ENCODE measurements at places on chromosomes 16 and 17. TPM values are rescaled to one million over a fixed set of nuclear protein-coding genes. Genes with fewer than 3 reads are reported as not detected.

Gene NPIPA2
- not detected for polyA plus RNA-seq

Gene ACSM2B
- not detected for polyA plus RNA-seq

GRCh38 chr16:27766236-27766925, 216.4 kb downstream of the KATNIP start:
- H3K4me3 ChIP-seq: no peak overlapping the region
- no peak overlapping the region for H3K27ac ChIP-seq
- H3K4me1 ChIP-seq: no peaks in the 10 kb centered on the region
- H3K36me3 ChIP-seq: peaks cover 19% of the 10 kb centered on the region
- H3K27me3 ChIP-seq: no peaks in the 10 kb centered on the region

GRCh38 chr16:75288596-75289120, 37.2 kb upstream of the BCAR1 start:
- DNase-seq: peak; percentile 56
- H3K27ac ChIP-seq: no peak overlapping the region
- H3K36me3 ChIP-seq: peaks cover 16% of the 10 kb centered on the region
- no peak overlapping the region for H3K4me3 ChIP-seq

Gene NOG
- 14.2 TPM for polyA plus RNA-seq

Gene CAPNS2
- not detected for polyA plus RNA-seq

Gene KCTD5
- polyA plus RNA-seq: 21.8 TPM

DNA sequence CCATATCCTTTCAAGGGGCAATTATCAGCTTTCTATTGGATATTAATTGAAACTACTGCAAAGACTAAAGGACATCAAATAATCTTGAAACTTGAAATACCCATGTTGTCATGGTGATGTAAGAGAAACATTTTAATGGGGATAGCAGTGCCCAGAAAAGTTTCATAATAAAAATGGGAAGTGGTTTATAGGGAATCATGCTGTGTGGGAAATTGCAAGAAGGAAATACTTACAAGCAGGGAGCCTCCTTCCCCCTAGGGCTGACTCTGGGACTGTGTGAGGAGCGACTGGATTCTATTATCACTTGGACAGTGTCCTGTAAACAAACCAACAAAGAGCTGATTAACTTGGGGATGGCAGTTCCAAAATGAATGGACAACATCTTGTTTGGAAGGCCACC, 1393.1 kb upstream of the GOT2 start:
- no peaks in the 10 kb centered on the region for H3K4me1 ChIP-seq
- no peaks in the 10 kb centered on the region for H3K36me3 ChIP-seq
- no peak for DNase-seq
- H3K27me3 ChIP-seq: no peaks in the 10 kb centered on the region

Gene USP36
- polyA plus RNA-seq: 21.3 TPM

Gene MEFV
- not detected for polyA plus RNA-seq

Gene SLC6A2
- not detected for polyA plus RNA-seq

DNA sequence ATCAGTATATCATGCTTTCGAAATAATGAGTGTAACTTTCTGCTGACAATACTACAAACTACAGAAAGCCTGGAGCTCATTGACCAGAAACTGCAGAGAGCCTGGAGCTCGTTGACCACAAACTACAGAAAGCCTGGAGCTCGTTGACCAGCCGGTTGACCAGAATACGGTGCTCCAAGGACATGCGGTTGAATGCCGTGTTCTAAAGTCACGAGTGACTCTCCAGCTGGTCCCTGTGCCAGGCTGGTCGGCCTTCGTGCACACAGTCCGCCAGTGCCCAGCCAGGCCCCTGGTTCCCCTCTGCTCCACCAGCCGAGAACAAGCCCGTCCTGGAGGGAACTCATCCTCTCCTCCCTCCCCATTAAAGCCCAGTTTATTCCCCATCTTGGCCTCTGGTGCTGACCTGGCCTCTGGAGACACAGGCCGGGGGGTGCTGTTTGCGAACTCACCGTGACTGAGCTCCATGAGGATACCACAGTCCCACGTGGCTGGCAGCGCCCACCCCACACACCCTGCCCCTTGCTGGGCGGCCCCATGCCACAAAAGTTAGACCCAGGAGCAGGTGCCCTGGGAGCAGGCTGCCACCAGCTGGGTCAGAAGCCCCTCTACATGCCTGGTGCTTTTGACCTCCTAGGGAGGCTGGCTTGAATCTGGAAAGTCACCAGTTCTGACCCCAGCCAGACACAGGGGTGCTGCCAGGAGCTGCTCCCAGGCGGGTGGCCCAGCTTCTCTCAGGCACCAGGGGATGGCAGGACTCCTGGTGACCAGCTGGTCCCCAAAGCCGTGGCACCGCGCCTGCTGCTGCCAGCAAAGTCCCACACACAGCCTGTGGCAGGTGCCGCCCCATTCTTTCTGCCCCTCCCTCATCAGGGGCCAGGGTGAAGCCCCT, 15.5 kb upstream of the CDH15 start:
- H3K27me3 ChIP-seq: no peaks in the 10 kb centered on the region
- H3K27ac ChIP-seq: no peak overlapping the region
- no peak for DNase-seq
- peaks cover 9% of the 10 kb centered on the region for H3K36me3 ChIP-seq
- no peak overlapping the region for H3K4me3 ChIP-seq
- H3K4me1 ChIP-seq: no peaks in the 10 kb centered on the region

DNA sequence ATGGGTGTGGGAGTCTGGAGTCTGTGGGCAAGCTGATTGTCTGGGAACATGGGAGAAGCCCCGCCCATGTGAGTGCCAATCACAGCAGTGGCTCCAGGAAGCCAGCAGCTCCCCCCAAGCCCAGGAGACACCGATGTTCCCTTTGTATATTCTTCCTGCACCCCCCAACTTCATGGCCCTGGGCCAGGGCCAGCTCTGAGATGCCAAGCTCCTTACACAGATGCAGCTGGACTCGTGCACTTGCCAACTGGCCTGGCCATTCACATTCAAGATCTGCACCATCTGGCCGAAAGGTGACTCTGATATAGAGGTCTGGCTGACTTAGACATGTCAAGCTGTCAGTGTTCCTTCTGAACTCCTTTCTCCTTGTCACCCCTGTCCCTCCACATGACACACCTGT, 50.5 kb downstream of the CACNG5 start:
- DNase-seq: no peak
- no peak overlapping the region for H3K27ac ChIP-seq
- H3K36me3 ChIP-seq: no peaks in the 10 kb centered on the region

- H3K4me3 ChIP-seq: peak overlapping the region; percentile 49
- H3K36me3 ChIP-seq: peaks cover 41% of the 10 kb centered on the region
- peak; percentile 48 for DNase-seq
- no peaks in the 10 kb centered on the region for H3K27me3 ChIP-seq
- peak overlapping the region; percentile 86 for H3K27ac ChIP-seq
- H3K4me1 ChIP-seq: peaks cover 89% of the 10 kb centered on the region
Measured at GRCh38 chr17:39769974-39770587, 32.3 kb downstream of the GRB7 start.

- peak overlapping the region; percentile 91 for H3K4me3 ChIP-seq
- DNase-seq: peak; percentile 86
- H3K36me3 ChIP-seq: peaks cover 12% of the 10 kb centered on the region
Measured at GRCh38 chr17:77404812-77405581, 264.2 kb downstream of the SEC14L1 start.

GRCh38 chr17:56157845-56158244, 4.6 kb downstream of the ANKFN1 start:
- H3K36me3 ChIP-seq: no peaks in the 10 kb centered on the region
- H3K4me1 ChIP-seq: no peaks in the 10 kb centered on the region
- H3K27ac ChIP-seq: no peak overlapping the region

GRCh38 chr17:36532435-36532975, 2.2 kb downstream of the MYO19 start:
- no peaks in the 10 kb centered on the region for H3K27me3 ChIP-seq
- no peak overlapping the region for H3K4me3 ChIP-seq
- no peak overlapping the region for H3K27ac ChIP-seq
- no peak for DNase-seq
- H3K4me1 ChIP-seq: peaks cover 19% of the 10 kb centered on the region
- peaks cover 37% of the 10 kb centered on the region for H3K36me3 ChIP-seq

DNA sequence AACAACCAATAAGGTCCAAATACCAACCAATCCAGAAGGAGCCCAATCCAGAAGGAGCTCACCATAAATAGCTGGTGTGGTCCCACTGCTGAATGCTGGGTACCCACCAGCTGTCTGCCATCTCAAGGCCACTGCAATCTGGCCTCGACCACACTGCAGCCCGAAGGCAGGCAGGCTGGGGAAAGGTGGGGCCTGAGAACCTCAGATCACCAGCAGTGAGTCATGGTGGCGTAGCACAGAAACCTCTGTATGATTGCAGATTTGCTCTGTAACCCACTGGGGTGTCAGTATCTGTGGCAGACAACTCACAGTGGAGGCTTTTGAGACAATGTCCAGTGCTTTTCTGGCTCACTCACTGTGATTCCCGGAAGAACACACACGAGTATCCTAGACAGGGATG, 14.7 kb upstream of the CMTR2 start:
- no peaks in the 10 kb centered on the region for H3K36me3 ChIP-seq
- no peaks in the 10 kb centered on the region for H3K4me1 ChIP-seq
- H3K27ac ChIP-seq: no peak overlapping the region

- H3K27ac ChIP-seq: peak overlapping the region; percentile 52
- DNase-seq: no peak
- no peaks in the 10 kb centered on the region for H3K36me3 ChIP-seq
- H3K4me3 ChIP-seq: no peak overlapping the region
- H3K27me3 ChIP-seq: no peaks in the 10 kb centered on the region
Measured at GRCh38 chr16:88479793-88480760, 27.0 kb downstream of the ZFPM1 start.

DNA sequence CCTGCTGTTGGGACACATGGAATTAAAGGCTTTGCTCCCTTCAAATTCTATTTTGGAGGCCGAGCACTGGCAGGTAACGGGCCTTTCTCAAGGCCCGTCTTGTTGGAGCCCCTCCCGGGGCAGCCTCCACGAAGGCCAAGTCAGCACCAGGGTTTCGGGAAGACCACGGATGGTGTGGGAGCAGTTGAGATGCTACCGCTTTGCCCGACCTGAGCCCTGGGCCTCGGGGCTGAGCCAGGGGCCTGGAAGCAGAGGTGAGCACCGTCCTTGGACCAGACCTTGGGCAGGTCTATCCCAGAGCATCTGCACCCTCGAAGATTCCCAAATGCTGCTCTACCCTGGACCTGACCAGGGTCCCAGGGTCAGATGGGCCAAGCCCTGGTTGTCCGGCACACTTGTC, 23.0 kb downstream of the C17orf100 start:
- H3K4me1 ChIP-seq: no peaks in the 10 kb centered on the region
- H3K27me3 ChIP-seq: no peaks in the 10 kb centered on the region
- no peak overlapping the region for H3K4me3 ChIP-seq
- no peaks in the 10 kb centered on the region for H3K36me3 ChIP-seq
- no peak for DNase-seq
- no peak overlapping the region for H3K27ac ChIP-seq

Gene ABCA8
- not detected for polyA plus RNA-seq

Gene HEATR9
- not detected for polyA plus RNA-seq

Gene SLC16A6
- 5.1 TPM for polyA plus RNA-seq

GRCh38 chr16:14640538-14640937, 7.8 kb downstream of the BFAR start:
- H3K4me1 ChIP-seq: peaks cover 5% of the 10 kb centered on the region
- H3K27ac ChIP-seq: no peak overlapping the region
- H3K4me3 ChIP-seq: no peak overlapping the region
- H3K27me3 ChIP-seq: no peaks in the 10 kb centered on the region
- no peak for DNase-seq
- H3K36me3 ChIP-seq: peaks cover 37% of the 10 kb centered on the region

DNA sequence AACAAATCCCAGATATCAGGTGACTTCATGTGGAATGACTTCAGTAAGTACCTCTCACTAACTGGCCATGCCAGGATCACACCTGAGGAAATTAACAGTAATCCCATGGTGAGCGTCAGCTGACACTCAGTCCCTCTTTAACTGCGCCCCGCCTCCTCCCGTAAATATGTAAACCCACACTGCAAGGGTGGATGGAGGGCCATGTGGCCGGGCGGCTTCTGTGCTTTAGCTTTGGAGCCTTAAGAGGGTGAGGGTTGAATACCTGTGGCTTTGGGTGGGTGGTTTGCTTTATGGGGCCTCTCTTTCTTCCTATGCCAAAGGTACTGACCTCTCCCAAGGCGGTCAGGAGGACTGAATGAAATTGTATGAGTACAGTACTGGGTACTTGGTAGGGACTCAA, 141.7 kb downstream of the MRM1 start:
- H3K27ac ChIP-seq: no peak overlapping the region
- H3K4me3 ChIP-seq: no peak overlapping the region
- H3K4me1 ChIP-seq: no peaks in the 10 kb centered on the region
- H3K27me3 ChIP-seq: no peaks in the 10 kb centered on the region

- H3K4me3 ChIP-seq: no peak overlapping the region
- peaks cover 33% of the 10 kb centered on the region for H3K4me1 ChIP-seq
- H3K36me3 ChIP-seq: no peaks in the 10 kb centered on the region
- no peak for DNase-seq
- H3K27me3 ChIP-seq: no peaks in the 10 kb centered on the region
Measured at GRCh38 chr16:81482329-81483063, 37.9 kb downstream of the CMIP start.

- H3K4me3 ChIP-seq: no peak overlapping the region
- no peaks in the 10 kb centered on the region for H3K27me3 ChIP-seq
- no peaks in the 10 kb centered on the region for H3K4me1 ChIP-seq
- DNase-seq: no peak
Measured at GRCh38 chr16:72937360-72937759, 110.6 kb downstream of the ZFHX3 start.

DNA sequence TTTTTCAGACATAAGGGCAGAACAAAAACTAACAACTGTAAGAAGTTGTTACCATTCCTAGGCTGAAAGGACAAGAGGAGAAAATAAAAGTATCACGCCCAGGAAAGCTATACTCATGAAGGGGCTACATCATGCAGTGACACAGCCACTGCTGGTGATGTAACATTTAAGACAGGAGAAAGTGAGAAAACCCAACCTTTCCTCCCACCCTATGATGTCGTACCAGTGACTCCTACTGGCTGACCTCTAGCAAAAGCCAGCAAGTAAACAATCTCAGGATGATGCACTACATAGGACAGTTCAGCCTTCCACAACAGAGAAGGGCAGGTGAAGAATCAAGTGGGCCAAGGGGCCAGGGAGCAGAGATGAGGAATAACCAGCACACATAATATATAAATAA, 14.0 kb upstream of the OR1E2 start:
- peaks cover 5% of the 10 kb centered on the region for H3K27me3 ChIP-seq
- H3K4me3 ChIP-seq: no peak overlapping the region
- H3K27ac ChIP-seq: no peak overlapping the region
- no peak for DNase-seq
- no peaks in the 10 kb centered on the region for H3K36me3 ChIP-seq

DNA sequence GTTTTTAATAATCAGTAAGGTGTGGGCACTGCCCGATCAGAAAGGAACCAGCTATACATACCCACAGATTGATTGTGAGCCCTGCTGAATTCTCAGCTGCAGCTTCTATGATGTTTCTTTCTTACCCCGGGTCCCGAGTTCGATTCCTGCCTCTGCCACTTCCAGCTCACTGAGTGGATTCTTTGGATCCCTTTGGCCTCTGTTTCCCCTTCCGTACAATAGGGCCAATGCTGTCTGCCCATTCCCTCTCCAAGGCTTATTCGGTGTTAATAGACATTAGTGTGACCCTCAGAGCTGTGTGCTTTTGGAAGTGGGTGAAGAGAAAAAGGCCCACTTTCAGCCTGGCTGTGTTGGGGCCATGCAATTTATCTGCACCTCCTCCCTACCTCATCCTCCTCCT, 115.8 kb downstream of the IRX5 start:
- no peaks in the 10 kb centered on the region for H3K27me3 ChIP-seq
- no peak overlapping the region for H3K27ac ChIP-seq
- no peak for DNase-seq
- no peak overlapping the region for H3K4me3 ChIP-seq

- peaks cover 9% of the 10 kb centered on the region for H3K27me3 ChIP-seq
- DNase-seq: no peak
- no peak overlapping the region for H3K27ac ChIP-seq
- no peaks in the 10 kb centered on the region for H3K36me3 ChIP-seq
Measured at GRCh38 chr17:43418441-43419374, 19.9 kb downstream of the ARL4D start.

Gene OR1A2
- polyA plus RNA-seq: not detected
